Stimulated activated CD8-positive, alpha-beta memory T cell treated with anti-CD3 and anti-CD28 coated beads, Interleukin-7, amount 100 ng/mL, for 4 hours (primary cell): ENCODE measurements at places on chromosomes 13 and 19.

GRCh38 chr13:49369866-49370265, 74.0 kb downstream of the CAB39L start:
- DNase-seq = no peak

GRCh38 chr19:12886969-12887747, at the start of gene KLF1:
KLF1 (minus strand) TSS chr19:12887201; CDS start chr19:12887140, 61 bp downstream.
- DNase-seq = no peak

GRCh38 chr19:54606230-54606629, 12.8 kb downstream of the LILRA1 start:
- no peak for DNase-seq

DNA sequence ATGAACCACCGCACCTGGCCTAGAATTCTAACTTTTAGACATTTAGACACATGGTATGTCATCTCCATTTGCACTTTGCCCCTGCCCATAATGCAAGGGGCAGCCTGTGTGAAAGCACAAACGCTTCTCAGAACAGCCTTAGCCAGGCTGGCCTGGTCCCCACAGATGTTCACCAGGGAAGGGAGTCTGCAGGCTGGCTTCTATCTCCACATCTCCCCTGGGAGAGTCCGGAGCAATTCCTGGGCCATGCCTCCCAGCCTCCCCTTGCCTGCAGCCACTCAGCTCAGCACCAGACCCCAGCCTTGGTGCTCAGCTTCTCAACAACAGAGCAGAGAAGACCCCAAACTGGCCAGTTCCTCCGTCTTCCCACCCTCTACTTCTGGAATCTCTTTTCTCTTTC, 21.7 kb upstream of the LSM14A start:
- DNase-seq = no peak

DNA sequence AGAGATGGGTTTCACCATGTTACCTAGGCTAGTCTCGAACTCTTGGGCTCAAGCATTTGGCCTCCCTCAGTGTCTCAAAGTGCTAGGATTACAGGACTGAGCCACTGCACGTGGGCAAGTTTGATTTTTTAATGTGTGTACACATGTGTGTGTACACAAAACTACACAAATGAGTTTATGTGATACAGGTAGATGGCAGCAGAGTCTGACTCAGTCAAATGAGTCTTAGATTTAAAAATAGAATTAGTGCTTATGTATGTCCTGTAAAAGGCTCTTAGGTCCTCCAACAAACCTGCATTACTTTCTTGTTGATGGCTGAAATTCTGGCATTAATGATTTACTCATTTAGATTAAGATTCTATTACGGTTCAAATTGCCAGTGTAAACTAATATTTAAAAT, 293.7 kb downstream of the PCDH17 start:
- DNase-seq = no peak

DNA sequence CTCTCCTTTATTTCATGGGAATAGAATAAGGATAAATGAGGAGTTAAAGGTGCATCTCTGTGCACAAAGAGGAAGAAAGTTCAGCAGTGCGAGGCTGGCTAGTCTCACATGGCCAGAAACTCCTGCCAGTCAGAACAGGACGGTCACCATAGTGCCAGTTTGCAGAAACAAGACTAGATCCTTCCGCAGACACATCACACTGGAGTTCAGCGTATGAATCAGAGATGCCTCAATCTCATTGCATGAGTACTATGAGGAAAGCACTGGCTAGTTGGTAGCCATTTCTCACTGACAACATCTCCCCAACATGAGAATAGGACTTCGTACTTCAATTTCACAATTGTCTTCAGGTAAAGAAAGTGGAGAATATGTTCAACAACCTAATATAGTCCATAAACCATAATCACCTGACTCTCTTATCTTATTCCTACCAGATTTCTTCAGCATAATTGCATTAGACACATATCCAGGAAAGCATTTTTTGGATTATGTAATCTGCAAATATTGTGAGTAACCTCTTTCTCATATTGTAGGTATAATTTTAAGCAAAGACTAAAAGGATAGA, 34.9 kb downstream of the RXFP2 start:
- no peak for DNase-seq

DNA sequence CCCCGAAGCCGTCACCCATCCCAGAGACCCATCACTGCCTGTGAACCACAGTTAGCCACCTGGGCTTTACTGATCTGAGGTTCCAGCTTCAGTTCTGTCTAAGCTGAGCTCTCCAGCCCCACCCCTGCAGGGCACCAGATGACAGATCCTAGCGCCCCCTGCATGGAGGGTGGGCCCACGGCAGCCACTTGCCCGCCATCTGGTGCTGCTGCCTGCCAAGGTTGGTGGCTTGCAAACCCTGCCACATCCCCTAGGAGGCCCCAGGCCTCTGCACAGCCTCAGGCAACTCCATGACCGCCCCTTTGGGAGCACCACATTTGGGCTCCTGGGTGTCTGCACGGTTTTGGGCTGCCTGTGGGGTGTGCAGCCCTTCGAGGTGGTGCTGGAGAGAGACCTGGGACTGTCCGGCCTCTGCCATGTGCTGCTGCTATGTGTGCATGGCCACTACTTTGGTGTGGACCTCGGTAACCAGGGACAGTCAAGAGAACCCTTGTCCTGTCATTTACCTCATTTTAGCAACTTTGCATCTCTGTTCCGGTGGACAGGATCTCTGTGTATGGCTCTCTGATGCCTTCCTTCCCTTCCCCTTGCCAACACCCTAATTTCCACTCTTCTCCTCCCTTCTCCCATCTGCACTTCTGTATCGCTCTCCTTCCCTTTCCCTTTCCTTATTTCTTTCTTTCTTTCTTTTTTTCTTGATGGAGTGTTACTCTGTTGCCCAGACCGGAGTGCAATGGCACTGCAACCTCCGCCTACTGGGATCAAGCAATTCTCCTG, 17.4 kb upstream of the SDHAF1 start:
- DNase-seq = no peak

GRCh38 chr13:108137176-108137575, 78.2 kb downstream of the LIG4 start:
- DNase-seq = no peak
